ENCODE measurements at places on chromosomes 1 and 21. TPM values are rescaled to one million over a fixed set of nuclear protein-coding genes. Genes with fewer than 3 reads are reported as not detected.

GRCh38 chr1:34127006-34128000 lies 37.7 kb downstream of the CSMD2 start:
- no peak for DNase-seq

GRCh38 chr1:21783679-21784603 lies 992 bp upstream of the USP48 start:
- no peak for DNase-seq

Gene AQP10
- not detected for total RNA-seq

DNA sequence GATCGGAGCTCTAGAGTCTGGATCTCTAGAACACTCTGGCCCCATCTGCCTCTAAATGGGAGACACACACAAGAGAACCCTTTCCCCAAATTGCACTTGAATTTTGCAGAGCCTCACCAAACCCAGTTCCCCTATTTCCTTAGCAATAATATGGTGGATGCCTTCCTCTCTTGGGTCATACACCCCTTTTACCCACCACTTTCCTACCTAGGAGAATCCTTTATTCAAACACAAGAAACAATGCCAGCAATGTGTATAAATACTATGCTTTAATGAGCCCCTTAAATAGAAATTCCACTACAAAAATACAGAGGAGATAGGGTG lies 760 bp upstream of the SF3B4 start:
- no peak for DNase-seq

- peak; percentile 1 for DNase-seq
These were observed 249.9 kb downstream of the LRRIQ3 start for GRCh38 chr1:73948055-73948454.

GRCh38 chr1:3847081-3847480 lies 9.9 kb downstream of the CEP104 start:
- no peak for DNase-seq

- no peak for DNase-seq
These were observed 69.8 kb downstream of the PBX1 start for GRCh38 chr1:164628772-164629171.

Gene FCRL1
- not detected for total RNA-seq

Gene S100A7
- not detected for total RNA-seq

DNA sequence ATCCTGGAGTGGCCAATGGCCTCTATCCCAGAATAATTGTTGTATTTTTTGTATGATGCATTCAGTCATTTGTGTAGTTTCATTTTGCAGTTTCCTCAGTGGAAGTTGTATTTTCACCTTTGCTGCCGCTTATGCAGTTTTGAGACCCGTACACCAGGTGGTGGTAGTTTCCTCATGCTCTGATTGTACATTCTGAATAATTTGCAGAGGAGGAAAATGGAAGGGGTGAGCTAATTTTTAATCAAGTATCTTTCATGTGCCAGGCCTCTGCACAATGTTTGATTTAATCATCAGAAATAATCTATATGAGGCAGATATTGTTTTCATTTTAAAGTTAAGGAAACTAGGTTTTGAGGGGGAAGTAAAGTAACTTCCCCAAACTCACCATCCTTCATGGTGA lies 29.5 kb downstream of the HLX start:
- DNase-seq = no peak

DNA sequence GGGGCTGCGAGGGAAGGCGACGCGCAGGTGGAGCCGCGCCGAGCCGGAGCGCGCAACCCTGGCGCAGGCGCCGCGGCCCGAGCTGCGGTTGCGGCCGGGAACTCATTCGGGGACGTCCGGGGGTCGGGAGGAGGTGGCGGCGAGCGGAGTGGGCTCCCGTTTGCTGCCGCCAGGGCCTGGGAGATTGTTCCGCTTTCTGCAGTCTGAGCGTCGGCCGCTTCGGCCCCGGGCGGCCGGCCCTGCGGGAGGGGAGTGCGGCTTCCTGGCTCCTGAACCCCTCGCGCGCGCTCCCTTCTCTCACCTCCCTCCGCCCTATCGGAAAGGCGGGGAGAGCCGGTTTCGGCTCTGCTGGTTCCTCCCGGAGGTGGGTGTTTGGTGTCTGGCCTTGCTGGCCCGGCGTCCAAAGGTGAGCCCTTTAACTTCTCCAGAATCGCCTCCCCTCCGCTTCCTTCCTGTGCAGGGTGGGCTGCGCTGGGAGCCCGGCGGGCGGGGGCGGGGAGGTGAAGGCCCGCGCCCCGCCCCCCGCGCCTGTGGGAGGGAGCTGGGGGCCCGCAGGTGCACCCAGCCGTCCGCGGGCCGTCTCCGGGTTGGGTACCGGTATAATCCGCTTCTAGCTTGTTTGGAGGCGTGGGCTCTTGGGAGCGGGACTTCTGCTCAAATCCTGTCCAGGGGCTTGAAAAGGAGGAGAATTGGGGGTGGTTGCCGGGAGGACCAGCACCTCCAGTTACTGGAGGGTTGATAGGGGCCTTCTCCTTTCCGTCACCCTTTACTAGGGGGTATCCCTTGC lies 683 bp downstream of the LRRC8D start:
- peak; percentile 88 for DNase-seq

GRCh38 chr1:226568077-226568831 lies 19.7 kb downstream of the STUM start:
- DNase-seq = peak; percentile 44

Data from stomach (tissue), 19 donors.